ENCODE measurements at places on chromosomes 2 and 18.

- DNase-seq = no peak
These were observed 7.9 kb downstream of the CLHC1 start for GRCh38 chr2:55223958-55224760.

- no peak for DNase-seq
These were observed 368.1 kb downstream of the ZEB2 start for GRCh38 chr2:144151851-144152250.

GRCh38 chr2:138846216-138846821, 66.1 kb upstream of the NXPH2 start:
- peak; percentile 23 for DNase-seq

- no peak for DNase-seq
These were observed 218.8 kb downstream of the HDAC4 start for GRCh38 chr2:239181903-239182581.

- no peak for DNase-seq
These were observed 95.3 kb upstream of the RNF152 start for GRCh38 chr18:61988100-61988499.

DNA sequence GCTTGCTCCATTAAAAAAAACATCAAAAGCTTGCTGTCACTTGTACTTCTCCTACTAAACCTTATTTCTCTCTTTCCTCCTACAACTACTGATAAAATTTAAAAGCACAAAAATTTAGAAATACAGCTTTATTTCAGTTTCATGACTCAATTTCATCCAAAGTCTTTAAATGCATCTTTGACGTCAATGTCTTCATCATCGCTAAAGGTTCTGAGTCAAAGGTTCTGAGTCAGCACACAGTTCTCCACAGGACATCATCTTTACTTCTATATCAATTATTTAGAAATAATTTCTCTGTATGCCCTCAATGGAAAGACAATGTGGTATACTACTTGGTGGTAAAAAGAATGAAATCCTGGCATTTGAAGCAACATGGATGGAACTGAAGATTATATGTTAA, 163.9 kb upstream of the DNMT3A start:
- no peak for DNase-seq

GRCh38 chr2:208375491-208376068, 31.0 kb upstream of the PTH2R start:
- DNase-seq = no peak

- DNase-seq = no peak
These were observed 48.9 kb upstream of the IL1RL1 start for GRCh38 chr2:102262216-102263129.

DNA sequence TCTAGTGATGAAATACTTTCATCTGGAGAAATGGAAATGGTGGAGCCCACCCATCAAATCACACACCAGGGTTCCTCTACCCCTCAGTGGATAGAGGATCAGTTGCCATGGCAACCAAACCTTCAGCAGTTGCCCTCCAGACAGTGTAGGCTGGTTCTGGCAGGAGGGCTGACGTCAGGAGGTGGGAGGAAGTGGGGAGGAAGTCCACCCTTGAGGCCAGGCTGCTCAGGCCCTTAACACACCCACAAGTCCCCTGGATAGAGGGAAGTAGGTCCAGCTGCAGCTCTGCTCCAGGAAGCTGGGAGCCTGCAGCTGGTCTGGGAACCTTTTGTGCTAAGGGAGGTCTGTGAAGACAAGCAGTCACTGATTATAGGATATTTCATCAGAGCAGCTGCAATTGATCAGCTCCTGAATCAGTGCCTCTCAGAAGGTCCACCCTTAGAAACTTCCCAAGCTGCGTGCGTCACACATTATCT, 186.6 kb downstream of the MTX2 start:
- peak; percentile 46 for DNase-seq

DNA sequence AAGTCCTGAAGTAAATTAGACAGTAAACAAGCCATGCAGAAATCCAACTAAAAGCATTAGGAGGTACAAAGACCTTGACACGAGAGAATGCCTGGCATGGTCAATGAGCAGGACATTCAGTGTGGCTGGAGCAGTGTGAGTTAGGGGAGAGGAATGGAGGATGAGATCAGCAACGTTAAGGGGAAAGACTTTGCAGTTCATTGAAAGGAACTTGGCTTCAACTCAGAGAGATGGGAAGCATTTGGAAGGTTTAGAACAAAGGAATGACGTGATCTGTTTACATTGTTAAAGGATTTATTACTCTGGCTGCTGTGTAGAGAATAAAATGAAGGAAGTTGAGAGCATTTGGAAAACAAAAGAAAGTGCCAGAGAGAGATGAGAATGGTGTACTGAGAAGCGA, 621.3 kb downstream of the XIRP2 start:
- peak; percentile 81 for DNase-seq

DNA sequence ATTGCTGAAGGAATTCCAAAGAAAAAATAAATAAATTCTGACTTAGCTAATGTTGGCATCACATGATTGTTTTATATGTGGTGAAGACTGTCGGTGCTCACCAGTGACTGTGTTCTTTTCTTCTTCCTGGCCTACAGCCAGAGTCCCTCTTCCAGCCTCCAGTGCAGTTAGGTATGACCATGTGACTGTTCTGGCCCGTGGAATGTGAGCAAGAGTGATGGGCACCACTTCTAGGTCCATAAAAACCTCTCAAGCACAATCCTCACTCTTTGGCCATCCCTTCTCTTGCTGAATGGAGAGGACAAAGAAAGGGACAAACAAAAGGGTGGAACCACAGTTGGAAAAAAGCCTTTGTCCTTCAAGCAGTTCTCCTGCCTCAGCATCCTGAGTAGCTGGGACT, 39.0 kb upstream of the BMPR2 start:
- peak; percentile 23 for DNase-seq
